Kidney glomerular epithelial cell (primary cell): ENCODE measurements at places on chromosomes 16 and 17.

GRCh38 chr16:73023752-73024570 is 24.0 kb downstream of the ZFHX3 start:
- DNase-seq = no peak

DNA sequence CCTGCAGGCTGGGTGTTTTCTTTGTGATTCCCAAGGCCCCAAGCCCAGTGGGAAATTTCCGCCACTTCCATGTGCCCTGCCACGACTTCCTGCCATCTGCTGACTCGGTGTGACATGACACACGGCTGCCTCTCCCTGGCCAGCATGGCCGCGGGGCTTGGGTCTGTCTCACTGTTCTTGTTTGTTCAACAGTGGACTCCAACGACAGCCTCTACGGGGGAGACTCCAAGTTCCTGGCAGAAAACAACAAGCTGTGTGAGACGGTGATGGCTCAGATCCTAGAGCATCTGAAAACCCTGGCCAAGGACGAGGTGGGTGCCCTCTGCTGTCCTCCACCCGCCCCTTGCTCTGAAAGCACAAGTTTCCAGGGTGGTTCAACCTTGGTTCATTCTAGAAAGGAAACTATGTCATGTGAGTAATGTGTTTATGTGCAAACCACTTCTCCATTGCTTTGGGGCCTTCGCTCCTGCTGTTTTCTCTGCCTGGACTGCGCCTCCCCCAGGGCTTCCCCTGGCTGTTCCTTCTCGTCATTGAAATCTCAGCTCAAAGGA is 26.8 kb downstream of the KNOP1 start:
- no peak for DNase-seq

- no peak for DNase-seq
These were observed 13.1 kb upstream of the PRR35 start for GRCh38 chr16:546909-547770.

DNA sequence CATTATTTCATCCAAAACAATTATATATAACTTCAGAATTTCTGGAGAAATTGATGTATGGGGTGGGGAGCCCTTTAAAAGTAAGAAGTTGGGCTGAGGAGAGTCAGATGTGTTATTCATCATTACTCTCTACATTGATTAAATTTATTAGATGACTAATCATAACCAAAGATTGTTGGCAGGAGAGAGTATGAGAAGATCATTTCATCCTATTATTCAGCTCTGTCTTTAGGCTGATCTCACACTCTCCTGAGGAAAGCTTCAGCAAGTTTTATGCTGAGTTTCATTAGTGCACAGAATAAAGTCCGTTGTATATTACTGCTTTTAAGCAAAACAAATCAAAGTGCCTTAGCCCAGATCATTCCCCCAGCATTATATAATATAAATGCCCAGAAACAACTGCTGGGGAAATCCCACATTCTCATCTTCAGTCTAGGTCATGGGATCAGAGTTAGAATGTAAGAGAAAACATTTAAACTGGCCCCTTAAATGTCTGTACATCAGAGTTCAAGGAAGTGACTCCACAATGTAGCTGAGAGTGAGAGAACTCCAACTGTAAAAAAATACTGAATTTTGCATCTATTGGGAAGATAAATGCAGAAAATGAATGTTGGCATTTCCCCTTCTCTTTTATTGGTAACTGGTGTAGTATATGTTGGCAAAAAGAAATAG is 130.1 kb upstream of the HLF start:
- no peak for DNase-seq

- DNase-seq = no peak
These were observed 4.4 kb downstream of the SMARCD2 start for GRCh38 chr17:63837962-63838600.

DNA sequence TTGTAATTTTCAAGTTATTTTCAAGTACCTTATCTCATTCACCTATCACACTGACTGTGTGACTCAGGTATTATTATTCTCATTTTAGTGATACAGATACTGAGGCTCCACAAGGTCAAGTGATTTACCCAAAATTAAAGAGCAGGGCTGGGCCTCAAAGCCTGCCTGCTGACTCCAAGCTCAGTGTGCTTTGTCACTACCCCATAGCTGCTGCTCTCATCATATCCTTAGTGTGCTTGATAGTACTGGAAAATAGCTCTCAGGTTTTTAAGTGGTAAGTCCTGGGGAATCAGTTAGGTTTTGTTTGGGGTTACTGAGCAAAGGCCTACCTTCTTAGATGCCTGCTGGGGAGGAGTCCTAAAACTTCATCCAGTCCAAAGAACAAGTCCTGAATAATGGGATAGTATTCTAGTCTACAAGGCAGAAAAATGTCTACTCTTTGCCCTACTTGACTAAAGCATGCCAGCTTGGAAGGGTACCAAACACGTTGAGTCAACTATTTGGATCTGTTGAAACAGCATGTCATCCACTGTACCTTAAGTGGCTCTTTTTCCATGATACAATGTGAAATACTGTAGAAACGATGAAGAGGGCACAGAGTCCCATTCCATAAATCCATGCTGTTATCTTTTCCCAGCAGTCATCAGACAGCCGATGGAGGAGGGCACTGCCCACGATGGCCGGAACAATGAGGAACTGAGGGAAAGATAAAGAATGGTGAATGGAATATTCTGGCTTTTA is 10.7 kb downstream of the MMD start:
- DNase-seq = no peak

- no peak for DNase-seq
These were observed 16.0 kb downstream of the MPRIP start for GRCh38 chr17:17058304-17058703.

DNA sequence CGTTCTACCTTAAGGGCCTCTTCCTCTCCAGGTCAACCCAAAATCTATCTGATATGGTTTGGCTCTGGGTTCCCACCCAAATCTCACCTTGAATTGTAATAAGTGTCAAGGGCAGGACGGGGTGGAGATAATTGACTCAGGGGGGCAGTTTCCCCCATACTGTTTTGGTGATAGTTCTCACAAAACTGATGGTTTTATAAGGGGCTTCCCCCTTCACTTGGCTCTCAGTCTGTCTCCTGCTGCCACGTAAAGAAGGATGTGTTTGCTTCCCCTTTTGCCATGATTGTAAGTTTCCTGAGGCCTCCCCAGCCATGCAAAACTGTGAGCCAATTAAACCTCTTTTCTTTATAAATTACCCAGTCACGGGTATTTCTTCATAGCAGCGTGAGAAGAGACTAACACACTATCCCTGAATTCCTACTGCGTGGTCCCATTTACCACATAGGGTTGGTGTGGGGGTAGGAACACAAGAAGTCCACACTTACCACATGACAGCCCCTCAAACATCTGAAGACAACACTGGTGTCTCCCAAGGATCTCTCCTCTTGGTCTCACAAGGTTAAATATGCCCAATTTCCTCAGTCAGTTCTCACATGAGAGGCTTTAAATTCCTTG is 8.2 kb downstream of the COTL1 start:
- DNase-seq = no peak

GRCh38 chr17:69869667-69870066 is 205.4 kb upstream of the KCNJ16 start:
- no peak for DNase-seq

GRCh38 chr17:69762766-69763165 is 312.3 kb upstream of the KCNJ16 start:
- DNase-seq = no peak

- DNase-seq = no peak
These were observed 86.9 kb downstream of the RBBP6 start for GRCh38 chr16:24626256-24626655.
